Kidney capillary endothelial cell (primary cell): ENCODE measurements at places on chromosomes 1 and 21.

- no peak for DNase-seq
These were observed 5.9 kb downstream of the CEP85 start for GRCh38 chr1:26239936-26240335.

DNA sequence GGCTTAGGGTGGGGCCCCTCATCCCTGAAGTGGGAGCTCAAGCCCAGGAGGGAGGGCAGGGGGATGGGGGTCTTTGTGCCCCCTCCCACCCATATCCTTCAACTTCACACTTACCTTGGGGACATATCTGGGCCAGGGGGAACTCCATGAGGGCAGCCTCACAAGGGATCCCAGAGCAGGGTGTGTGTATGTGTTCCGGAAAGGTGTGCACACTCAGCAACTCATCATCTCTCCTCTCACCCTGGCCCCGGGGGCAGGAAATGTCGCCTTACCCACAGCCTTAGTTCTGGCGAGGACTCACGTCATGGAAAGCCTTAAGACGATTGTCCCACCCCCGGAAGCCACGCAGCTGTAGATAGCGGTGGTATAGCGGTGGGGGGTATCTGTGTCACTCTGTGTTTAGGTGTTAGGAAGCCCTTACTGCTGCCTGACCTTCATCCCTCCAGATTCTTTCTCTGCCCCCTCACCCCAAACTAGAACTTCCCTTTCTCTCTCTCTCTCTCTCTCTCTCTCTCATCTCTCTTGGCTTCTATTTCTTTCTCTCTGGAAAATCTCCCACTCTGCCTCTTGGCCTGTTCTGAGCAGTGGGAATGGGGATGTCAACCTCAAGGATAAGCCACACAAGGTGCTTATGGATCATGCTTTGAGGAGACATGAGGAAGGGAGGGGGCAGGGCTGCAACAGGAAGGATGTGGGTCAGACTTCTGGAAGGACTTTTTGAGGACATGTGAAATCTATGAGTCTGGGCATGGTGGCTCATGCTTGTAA is at the start of gene SH2D2A:
SH2D2A (minus strand) TSS at position 288 of the 768 bp plus-strand sequence; CDS start at position 148, 140 bp downstream.
- DNase-seq, result peak; percentile 76

GRCh38 chr1:235642943-235643371 is 6.6 kb downstream of the GNG4 start:
- no peak for DNase-seq

DNA sequence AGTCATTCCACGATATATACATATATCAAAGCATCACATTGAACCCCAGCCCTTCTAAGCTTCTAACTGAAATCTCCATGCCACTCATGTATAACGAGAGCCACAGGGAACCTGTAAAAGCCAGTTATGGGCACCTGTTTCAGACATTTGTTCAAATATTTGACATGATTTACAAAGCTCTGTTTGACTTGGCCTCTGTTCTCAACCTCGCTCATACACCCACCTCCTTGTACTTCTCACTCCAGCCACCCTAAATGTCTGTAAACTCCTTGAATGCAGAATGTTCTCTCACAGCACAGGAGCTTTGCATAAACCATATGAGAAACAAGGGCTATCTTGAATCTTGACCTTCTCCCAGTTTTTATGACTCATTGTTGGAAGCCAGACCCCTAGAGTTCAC is 36.9 kb upstream of the CD2 start:
- no peak for DNase-seq

DNA sequence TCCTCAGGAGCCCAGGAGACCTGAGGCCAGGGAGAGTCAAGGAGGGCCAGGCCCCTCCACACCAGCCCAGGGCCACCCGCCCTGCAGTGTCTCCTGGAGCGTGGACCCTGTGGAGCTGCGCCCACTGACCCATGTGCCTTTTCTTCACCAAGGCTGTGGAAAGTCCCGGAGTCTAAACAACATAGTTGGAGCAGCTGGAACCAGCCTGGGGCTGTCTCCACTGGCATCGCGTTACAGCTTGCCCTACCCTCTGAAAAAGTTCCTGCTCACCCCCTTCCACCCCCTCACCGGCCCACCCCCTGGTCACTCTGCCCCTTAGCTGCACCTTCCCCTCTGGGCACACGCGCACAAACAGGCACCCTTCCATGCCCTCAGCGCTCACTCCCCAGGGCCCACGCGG is 18.3 kb downstream of the KCNC4 start:
- DNase-seq, result no peak

DNA sequence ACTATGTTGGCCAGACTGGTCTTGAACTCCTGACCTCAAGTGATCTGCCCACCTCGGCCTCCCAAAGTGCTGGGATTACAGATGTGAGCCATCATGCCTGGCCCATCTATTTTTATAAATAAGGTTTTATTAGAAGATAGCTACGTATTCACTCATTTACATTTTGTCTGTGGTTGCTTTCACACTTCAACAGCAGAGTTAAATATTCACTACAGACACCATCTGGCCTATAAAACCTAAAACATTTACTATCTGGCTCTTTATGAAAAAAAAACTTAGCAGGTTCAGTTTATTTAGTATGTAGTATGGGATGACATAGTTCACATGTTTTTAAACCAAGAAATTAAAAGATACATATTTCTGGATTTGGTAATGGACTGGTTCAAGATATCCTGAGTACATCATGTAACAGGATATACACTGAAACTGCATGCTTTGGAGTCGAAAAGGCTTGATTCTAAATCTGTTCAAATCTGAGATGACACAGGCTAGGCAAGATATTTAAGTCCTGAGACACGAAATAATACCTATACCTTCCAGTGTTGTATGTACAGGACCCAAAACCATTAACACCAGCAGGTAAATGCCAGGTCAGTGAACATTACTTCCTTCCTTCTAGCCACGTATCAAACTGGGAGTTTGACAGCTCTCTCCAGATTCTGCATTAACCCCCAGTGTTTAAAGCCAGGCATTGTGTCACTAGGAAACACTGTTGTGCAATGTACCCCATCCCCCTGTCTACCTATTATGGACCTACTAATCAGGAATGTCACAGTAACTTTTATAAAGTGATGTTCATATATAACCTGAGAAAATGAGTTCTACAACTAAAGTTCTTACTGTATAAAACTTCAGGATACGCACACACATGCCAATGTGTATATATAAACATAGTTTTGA is 54.3 kb upstream of the SDC3 start:
- no peak for DNase-seq

DNA sequence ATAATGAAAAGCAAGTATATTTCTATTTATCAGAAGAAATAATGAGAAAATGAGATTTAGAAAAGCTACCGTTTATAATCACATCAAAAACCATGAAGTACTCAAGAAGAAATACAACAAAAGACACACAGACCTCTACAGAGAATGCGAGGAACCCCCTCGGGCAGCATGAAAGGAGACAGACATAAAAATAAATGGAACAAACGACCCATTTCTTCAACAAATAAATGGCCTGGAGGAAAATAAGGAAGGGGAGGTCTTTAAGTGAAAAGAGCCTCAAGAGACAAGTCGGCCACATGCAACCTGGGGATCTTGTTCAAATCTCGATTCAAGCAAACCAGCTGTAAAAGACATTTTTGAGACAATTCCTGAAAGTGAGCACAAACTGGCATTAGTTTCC is 6.0 kb downstream of the CFAP74 start:
- DNase-seq, result no peak

DNA sequence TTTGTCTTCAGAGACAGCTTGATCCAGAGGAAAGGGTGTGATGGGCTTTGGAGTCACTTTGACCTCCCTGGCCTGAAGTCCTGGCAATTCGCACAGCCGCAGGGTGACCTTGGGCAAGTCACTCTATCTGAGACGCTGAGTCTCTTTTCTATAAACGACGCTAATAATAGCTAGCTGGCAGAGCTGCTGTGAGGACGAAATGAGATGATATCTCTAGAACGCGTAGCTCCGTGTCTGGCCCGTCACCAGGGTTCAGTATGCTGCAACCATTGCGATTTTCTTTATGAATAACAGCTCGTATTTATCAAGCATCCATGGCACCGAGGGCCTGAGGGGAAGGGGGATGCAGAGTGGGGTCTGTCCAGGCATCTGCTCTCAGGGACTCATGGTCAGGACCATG is 58.7 kb downstream of the IGSF21 start:
- DNase-seq, result no peak

DNA sequence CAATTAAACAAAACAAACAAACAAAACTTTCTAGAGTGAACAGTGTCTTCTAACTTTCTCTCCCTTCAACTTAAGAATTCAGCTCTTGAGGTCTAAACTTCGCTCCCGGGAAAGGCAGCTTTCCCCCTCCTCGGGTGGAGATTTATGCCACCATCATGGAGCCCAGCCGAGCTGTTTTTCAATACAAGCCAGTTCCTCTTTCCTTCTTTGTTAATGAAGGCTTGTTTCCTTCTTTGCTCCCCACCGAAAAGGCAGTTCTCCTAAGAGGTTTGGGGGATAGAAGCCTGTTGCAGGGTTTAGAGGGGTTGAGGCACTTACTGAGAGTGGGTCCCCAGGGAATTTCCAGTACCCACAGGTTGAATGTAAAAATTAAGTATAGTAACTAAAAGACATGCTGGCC is 26.5 kb downstream of the OLIG1 start:
- DNase-seq, result no peak

- DNase-seq, result no peak
These were observed 24.8 kb downstream of the JAK1 start for GRCh38 chr1:64941461-64942117.

GRCh38 chr1:180503280-180503862 is 994 bp upstream of the ACBD6 start:
- DNase-seq, result peak; percentile 49

DNA sequence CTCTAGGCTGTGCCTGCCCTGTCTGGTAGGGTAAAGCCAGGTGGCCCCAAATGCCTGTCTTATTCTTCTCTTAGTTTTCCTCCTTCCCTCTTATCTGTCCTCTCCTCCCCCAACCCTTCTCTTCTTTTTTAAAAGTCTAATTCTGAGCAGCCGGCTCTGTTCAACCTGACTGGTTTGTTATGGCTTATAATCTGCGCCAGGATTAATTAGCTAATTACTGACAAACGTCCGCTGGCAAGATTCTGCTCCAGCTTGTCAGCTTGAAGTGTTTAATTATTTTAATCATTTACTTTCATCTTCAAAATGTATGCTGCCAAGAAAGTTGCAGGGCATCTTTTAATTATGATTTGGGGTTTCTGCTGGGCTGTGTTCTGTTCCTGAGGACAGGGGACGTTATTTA is 27.2 kb upstream of the PSMB2 start:
- DNase-seq, result no peak

- no peak for DNase-seq
These were observed 179.2 kb upstream of the FMN2 start for GRCh38 chr1:239912471-239912870.

GRCh38 chr1:97745912-97746311 is 174.9 kb downstream of the DPYD start:
- no peak for DNase-seq

DNA sequence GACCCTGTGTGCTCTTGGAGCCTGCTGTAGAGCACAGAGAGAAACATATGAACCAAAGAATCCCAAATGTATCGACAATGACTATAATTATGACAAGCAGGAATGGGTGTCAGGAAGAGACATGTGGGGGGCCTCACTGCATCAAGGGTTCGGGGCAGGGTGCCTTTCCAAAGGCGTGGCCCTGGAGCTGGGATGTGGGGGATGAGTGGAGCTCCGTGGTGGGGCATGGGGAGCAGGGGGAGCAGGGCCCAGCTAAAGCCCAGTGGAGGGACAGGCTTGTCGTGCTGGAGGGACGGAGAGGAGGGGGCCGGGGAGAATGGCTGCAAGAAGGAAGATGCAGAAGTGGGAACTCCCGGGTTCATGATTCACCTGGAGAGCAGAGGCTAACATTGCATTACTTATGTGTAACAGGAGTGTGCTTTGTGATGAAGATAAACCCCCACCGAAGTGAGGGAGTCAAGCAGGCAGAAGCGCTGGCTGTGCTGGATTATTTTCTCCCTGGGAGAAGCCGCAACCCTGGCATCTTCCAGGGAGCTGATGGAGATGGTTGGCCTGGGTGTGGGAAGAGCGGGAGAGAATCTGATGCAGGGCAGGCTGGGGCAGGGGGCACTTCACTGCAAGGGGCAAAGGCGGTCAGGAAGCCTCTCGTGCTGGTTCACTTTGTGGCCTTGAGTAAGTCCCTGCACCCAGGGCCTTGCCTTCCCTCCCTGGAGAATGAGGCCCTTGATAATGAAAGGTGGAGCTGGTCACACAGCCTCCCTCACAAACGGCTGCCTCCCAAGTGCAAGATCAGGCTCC is 124.6 kb upstream of the RUNX3 start:
- no peak for DNase-seq

GRCh38 chr1:149845416-149845815 is 54.0 kb upstream of the BOLA1 start:
- DNase-seq, result no peak

DNA sequence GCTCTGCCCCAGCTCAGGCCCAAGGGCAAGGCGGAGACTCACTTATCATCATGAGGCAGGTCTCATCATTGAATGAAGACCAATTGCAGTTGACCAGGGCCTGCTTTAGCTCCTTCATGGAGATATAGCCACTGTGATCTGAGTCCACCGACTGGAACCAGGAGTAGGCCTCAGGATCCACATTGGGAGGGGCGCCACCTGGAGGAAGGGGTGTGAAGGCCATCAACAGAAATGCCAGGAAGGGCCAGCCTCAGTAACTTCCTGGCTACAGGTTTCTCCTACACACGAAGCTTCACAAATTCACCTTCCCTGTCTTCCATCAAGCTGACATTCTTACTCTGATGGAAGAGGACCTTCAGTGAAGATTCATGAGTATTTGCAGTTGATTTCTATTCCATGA is 11.6 kb downstream of the PEF1 start:
- DNase-seq, result no peak

GRCh38 chr1:95625224-95625623 is 391.2 kb downstream of the RWDD3 start:
- no peak for DNase-seq

DNA sequence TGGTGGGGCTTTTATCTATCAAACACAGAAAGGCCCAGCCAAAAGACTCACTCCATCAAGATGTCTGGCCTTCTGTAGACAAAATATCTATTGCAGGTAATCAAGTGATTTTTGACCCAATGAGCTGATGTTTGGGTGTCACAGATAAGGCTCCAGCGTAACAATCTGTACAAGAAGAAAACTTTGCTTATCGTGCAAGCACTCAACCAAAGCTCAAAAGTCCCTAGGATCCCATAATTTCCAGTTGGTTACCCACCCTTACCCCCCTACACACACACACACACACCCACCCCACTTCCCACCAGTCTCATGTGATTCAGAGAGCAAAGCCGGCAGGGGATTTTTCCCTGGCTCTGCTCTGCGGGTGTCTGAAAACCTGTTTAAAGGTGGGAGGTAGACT is 5.8 kb downstream of the ITPKB start:
- DNase-seq, result no peak

- no peak for DNase-seq
These were observed 8.7 kb downstream of the BATF3 start for GRCh38 chr1:212690816-212691403.

GRCh38 chr1:93979040-93979717 is 69.9 kb upstream of the GCLM start:
- DNase-seq, result no peak

GRCh38 chr1:49527606-49528305 is 496.0 kb downstream of the AGBL4 start:
- DNase-seq, result no peak

DNA sequence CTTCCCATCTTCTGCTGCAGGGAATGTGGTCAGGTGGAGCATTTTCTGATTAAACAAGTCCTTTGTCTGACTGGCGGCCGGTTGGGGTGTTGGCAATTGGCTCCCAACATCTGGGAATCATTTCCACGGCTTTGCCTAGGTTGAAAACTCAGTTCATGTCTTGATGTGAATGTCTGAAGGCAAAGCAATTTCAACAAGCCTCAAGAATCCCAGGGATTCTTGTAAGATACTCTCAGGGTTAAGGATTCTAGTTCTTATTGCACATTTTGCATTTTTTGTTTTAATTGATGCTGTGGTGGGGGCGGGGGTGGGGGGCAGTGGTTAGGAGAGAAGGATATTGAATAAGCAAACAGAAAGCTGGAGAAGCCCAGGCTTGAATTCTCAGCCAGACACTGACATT is 273.9 kb downstream of the KIF26B start:
- no peak for DNase-seq
